ENCODE measurements at places on chromosomes 16 and 17. TPM values are rescaled to one million over a fixed set of nuclear protein-coding genes. Genes with fewer than 3 reads are reported as not detected.

GRCh38 chr17:62653002-62653825 is 25.7 kb downstream of the MRC2 start:
- H3K36me3 ChIP-seq, result no peaks in the 10 kb centered on the region
- H3K4me3 ChIP-seq, result peak overlapping the region; percentile 73
- peaks cover 43% of the 10 kb centered on the region for H3K27me3 ChIP-seq
- peaks cover 25% of the 10 kb centered on the region for H3K4me1 ChIP-seq
- H3K27ac ChIP-seq, result peak overlapping the region; percentile 60

The TVP23A gene
- total RNA-seq, result not detected

GRCh38 chr17:59901604-59902003 is 8.7 kb downstream of the RPS6KB1 start:
- no peak overlapping the region for H3K4me3 ChIP-seq
- H3K36me3 ChIP-seq, result peaks cover 11% of the 10 kb centered on the region
- peaks cover 10% of the 10 kb centered on the region for H3K4me1 ChIP-seq
- H3K27me3 ChIP-seq, result no peaks in the 10 kb centered on the region
- no peak overlapping the region for H3K27ac ChIP-seq

The TCAP gene
- total RNA-seq, result 1.3 TPM

The SLC16A3 gene
- total RNA-seq, result 257 TPM

DNA sequence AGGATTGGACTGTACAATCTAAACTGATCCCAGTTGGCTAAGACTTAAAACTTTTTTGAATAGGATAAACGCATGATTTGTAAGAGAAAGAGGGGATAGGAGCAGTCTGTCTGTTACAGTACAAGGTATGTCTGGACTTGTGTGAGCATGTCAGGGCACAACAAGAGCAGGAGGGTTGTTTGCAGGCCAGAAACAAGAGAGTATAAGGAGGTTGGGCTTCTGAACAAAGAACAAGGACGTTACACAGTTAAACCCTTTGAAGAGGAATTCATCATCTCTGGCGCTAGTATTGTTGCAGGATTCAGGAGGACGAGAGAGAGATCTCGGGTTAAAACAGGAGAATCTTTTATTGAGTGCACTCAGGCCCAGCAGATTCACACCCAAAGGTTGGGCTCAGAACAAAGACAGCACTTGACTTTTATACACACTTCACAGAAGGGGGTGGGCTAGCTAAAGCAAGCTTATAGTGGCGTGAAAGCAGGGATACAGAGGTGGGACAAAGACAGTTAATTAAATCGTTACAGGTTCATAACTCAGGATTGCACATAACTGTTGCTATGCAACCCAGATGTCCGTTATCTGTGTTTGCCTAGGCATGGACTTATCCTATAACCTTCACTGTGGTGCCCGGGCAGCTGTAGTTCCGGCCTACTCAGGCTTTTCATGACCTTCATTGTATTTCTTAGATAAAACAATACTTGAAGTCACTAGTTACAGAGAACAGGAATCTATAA is 34.3 kb downstream of the SEC14L1 start:
- peaks cover 23% of the 10 kb centered on the region for H3K4me1 ChIP-seq
- no peak for DNase-seq
- H3K27me3 ChIP-seq, result no peaks in the 10 kb centered on the region
- H3K36me3 ChIP-seq, result peaks cover 73% of the 10 kb centered on the region
- H3K4me3 ChIP-seq, result no peak overlapping the region

GRCh38 chr17:20063665-20064648 is 54.8 kb downstream of the SPECC1 start:
- no peak overlapping the region for H3K27ac ChIP-seq
- H3K36me3 ChIP-seq, result no peaks in the 10 kb centered on the region
- DNase-seq, result no peak

The MKS1 gene
- 17.6 TPM for total RNA-seq

- peaks cover 3% of the 10 kb centered on the region for H3K36me3 ChIP-seq
- H3K27me3 ChIP-seq, result no peaks in the 10 kb centered on the region
- no peak overlapping the region for H3K27ac ChIP-seq
Measured at GRCh38 chr16:80702696-80703095, 101.7 kb downstream of the CDYL2 start.

DNA sequence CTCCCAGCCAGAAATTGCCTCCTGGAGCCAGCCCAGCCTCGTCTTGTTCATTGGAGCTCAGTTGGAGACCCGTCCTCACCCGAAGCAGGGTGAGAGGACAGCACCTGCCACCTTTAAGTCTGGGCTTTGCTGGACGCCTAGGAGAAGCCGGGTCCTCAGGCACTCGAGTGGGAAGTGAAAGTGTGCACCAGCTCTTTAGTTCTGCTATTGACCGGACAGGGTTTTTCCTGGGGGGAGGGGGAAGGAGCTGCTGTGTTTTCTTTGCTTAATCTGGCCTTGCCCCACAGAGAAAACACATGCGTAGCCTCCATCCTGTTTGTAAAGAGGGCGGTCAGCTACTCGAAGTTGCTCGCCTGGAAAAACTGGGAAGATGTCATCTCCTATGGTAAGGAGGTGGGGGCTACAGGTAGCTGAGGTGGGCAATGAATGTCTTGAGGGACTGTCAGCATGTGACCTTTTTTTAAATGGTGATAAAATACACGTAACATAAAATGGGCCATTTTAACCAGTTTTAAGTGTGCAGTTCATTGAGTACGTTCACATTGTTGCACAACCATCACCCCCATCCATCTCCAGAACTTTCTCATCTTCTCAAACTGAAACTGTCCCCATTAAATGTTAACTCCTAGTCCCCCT is 34.4 kb downstream of the CMIP start:
- no peaks in the 10 kb centered on the region for H3K27me3 ChIP-seq
- no peak for DNase-seq
- H3K4me3 ChIP-seq, result no peak overlapping the region
- H3K36me3 ChIP-seq, result peaks cover 69% of the 10 kb centered on the region
- H3K27ac ChIP-seq, result peak overlapping the region; percentile 39

DNA sequence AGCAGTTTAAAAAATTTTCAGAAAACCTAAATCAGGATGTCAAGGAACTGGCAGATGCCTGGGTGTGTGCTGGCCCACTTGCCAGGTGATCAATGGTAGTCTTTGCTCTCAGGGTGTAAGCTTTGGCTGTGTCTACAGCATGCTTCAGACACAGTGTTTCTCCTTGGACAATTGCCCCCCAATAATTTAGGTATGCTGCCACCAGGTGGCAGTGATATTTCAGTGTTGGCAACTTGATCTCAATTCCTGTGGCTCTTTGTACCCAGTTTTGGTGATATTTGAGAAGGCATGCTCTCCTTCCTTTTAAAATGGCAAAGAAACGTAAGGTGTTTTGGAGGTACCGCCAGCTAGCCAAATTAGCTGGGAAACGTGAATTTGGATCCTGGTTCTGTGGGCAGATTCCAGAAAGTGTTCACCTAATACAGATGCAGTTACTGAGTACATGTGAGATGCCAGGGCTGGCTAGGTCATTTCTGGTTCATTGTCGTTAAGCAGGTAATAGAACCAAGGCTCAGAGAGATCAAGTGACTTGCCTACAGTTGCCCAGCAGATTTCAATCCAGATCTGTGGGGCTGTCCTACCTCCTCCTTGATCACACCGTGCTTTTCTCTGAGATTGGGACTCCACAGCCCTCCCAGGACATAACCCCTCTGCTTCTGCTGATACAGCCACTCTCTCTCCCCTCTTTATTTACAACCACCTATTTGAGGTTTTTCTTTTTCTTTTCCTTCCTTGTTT is 155.6 kb upstream of the PLCG2 start:
- H3K27me3 ChIP-seq, result no peaks in the 10 kb centered on the region
- peaks cover 26% of the 10 kb centered on the region for H3K4me1 ChIP-seq
- peak overlapping the region; percentile 8 for H3K27ac ChIP-seq

The GPRC5B gene
- not detected for total RNA-seq

DNA sequence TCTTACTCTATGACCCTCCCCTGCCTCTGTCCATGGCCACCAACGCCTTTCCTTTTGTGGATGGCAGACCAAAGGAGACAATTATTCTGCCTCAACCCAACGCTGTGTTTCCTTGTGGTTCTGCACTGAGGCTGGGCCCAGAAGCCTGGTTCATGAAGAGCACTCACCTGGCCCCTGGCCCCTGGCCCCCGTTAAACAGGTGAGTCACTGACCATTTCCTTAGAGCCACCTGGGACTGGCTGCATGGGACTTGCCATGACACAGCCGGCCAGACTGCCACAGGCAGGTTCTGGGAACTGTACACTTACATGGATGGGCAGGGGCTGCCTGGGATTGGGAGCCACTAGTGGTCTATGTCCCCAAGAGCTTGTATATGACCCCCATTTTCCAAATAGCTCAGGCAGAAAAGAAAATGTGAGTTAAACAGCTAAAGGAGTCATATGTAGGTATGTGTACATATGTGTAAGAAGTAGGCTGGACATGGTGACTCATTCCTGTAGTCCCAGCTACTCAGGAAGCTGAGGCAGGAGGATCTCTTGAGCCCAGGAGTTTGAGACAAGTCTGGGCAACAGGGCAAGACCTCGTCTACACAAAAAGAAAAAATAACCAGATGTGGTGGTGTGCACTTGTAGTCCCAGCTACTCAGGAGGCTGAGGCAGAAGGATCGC is 181.9 kb upstream of the CACNG5 start:
- no peak overlapping the region for H3K27ac ChIP-seq
- H3K36me3 ChIP-seq, result peaks cover 66% of the 10 kb centered on the region
- H3K4me3 ChIP-seq, result no peak overlapping the region
- H3K4me1 ChIP-seq, result peaks cover 24% of the 10 kb centered on the region
- no peaks in the 10 kb centered on the region for H3K27me3 ChIP-seq
- no peak for DNase-seq

- DNase-seq, result no peak
- no peaks in the 10 kb centered on the region for H3K36me3 ChIP-seq
- no peak overlapping the region for H3K4me3 ChIP-seq
- H3K4me1 ChIP-seq, result peaks cover 46% of the 10 kb centered on the region
- no peak overlapping the region for H3K27ac ChIP-seq
- H3K27me3 ChIP-seq, result peaks cover 40% of the 10 kb centered on the region
Measured at GRCh38 chr17:50924800-50925199, 58.6 kb upstream of the TOB1 start.

DNA sequence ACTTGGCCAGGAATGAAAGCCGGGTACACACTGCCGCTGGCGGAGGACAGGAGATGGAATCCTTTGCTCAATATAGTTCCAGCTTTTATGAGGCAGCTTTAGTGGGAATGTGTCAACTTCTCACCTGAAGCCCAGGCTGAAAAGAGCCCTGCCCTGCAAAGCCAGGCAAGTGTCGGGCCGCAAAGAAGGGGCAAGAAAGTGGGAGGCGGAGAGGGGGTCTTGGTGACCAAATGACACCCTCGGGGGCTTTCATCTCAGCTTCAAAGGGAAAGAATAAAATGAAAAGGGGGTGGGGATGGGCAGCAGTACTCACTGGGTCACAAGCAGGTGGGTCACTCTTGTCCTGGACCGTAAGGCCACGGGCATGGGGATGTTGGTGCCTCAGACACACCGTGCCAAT is 62.9 kb downstream of the C16orf95 start:
- H3K27me3 ChIP-seq, result no peaks in the 10 kb centered on the region
- no peaks in the 10 kb centered on the region for H3K36me3 ChIP-seq
- H3K4me3 ChIP-seq, result no peak overlapping the region
- peaks cover 6% of the 10 kb centered on the region for H3K4me1 ChIP-seq

The KRTAP2-1 gene
- total RNA-seq, result not detected

GRCh38 chr17:65483438-65483837 is 78.0 kb downstream of the AXIN2 start:
- H3K27ac ChIP-seq, result no peak overlapping the region
- peaks cover 4% of the 10 kb centered on the region for H3K27me3 ChIP-seq

GRCh38 chr16:56724191-56724590 is 5.7 kb upstream of the NUP93 start:
- no peak for DNase-seq
- H3K36me3 ChIP-seq, result no peaks in the 10 kb centered on the region
- H3K4me3 ChIP-seq, result no peak overlapping the region
- H3K4me1 ChIP-seq, result peaks cover 10% of the 10 kb centered on the region
- no peak overlapping the region for H3K27ac ChIP-seq
- H3K27me3 ChIP-seq, result peaks cover 4% of the 10 kb centered on the region

DNA sequence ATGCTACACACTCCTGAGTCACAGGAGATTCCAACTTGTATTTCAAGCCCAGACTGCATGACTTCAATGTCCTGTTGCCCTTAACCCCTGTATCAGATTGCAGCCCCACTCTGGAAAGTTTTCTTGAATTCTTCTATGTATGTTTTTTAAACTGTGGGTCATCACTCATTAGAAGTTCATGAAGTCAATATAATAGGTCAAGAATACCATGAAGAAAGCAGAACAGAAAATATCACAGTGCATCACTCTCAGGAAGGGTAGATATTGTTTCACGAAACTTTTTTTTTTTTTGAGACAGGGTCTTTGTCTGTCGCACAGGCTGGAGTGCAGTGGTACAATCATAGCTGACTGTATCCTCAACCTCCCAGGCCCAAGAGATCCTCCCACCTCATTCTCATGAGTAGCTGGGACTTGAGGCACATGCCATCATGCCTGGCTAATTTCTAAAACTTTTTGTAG is 20.5 kb downstream of the PRKCB start:
- peaks cover 68% of the 10 kb centered on the region for H3K4me1 ChIP-seq
- no peak overlapping the region for H3K27ac ChIP-seq
- H3K27me3 ChIP-seq, result no peaks in the 10 kb centered on the region
- DNase-seq, result no peak

GRCh38 chr17:2195729-2196128 is 107.9 kb downstream of the SMG6 start:
- H3K4me1 ChIP-seq, result peaks cover 68% of the 10 kb centered on the region
- H3K27ac ChIP-seq, result peak overlapping the region; percentile 13
- peaks cover 53% of the 10 kb centered on the region for H3K36me3 ChIP-seq
- no peak overlapping the region for H3K4me3 ChIP-seq
- H3K27me3 ChIP-seq, result no peaks in the 10 kb centered on the region

- peaks cover 5% of the 10 kb centered on the region for H3K4me1 ChIP-seq
- H3K27me3 ChIP-seq, result no peaks in the 10 kb centered on the region
- peaks cover 50% of the 10 kb centered on the region for H3K36me3 ChIP-seq
- peak; percentile 45 for DNase-seq
- no peak overlapping the region for H3K4me3 ChIP-seq
Measured at GRCh38 chr16:30977502-30977901, 7.5 kb upstream of the HSD3B7 start.

GRCh38 chr16:21713549-21714368 is 50.0 kb downstream of the OTOA start:
- H3K27me3 ChIP-seq, result peaks cover 2% of the 10 kb centered on the region
- H3K27ac ChIP-seq, result no peak overlapping the region
- no peak overlapping the region for H3K4me3 ChIP-seq
- no peaks in the 10 kb centered on the region for H3K36me3 ChIP-seq
- DNase-seq, result no peak

The TSPAN10 gene
- 1.2 TPM for total RNA-seq

- H3K4me3 ChIP-seq, result no peak overlapping the region
- no peaks in the 10 kb centered on the region for H3K36me3 ChIP-seq
- no peak overlapping the region for H3K27ac ChIP-seq
- DNase-seq, result no peak
- H3K4me1 ChIP-seq, result no peaks in the 10 kb centered on the region
- H3K27me3 ChIP-seq, result peaks cover 3% of the 10 kb centered on the region
Measured at GRCh38 chr17:6046931-6047330, 23.2 kb upstream of the WSCD1 start.

The PRDM7 gene
- total RNA-seq, result not detected

DNA sequence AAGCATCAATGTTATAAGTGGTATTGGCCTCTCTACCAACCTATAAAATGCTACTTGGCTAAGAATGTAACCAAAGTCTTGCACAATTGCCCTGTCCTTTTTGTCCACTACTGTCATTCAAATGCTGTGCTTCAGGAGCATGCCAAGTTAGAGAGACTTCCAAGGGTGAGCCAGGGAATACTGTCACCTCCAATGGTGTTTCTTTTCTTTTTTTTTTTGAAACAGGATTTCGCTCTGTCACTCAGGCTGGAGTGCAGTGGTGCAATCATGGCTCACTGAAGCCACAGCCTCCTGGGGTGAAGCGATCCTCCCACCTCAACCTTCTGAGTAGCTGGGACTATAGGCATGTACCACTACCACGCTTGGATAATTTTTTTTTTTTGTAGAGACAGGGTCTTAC is 43.7 kb upstream of the ERN1 start:
- H3K27me3 ChIP-seq, result no peaks in the 10 kb centered on the region
- H3K4me3 ChIP-seq, result no peak overlapping the region
- no peak overlapping the region for H3K27ac ChIP-seq
- H3K36me3 ChIP-seq, result peaks cover 4% of the 10 kb centered on the region

The DOC2B gene
- not detected for total RNA-seq
